Left renal pelvis (tissue), 4 donors: ENCODE measurements at places on chromosomes 4 and X. TPM values are rescaled to one million over a fixed set of nuclear protein-coding genes. Genes with fewer than 3 reads are reported as not detected.

The HMX1 gene
- polyA plus RNA-seq, result not detected

- DNase-seq, result no peak
These were observed 258.2 kb upstream of the CXorf51A start for GRCh38 chrX:147072747-147073146.

The GJB1 gene
- polyA plus RNA-seq, result 0.96 TPM

DNA sequence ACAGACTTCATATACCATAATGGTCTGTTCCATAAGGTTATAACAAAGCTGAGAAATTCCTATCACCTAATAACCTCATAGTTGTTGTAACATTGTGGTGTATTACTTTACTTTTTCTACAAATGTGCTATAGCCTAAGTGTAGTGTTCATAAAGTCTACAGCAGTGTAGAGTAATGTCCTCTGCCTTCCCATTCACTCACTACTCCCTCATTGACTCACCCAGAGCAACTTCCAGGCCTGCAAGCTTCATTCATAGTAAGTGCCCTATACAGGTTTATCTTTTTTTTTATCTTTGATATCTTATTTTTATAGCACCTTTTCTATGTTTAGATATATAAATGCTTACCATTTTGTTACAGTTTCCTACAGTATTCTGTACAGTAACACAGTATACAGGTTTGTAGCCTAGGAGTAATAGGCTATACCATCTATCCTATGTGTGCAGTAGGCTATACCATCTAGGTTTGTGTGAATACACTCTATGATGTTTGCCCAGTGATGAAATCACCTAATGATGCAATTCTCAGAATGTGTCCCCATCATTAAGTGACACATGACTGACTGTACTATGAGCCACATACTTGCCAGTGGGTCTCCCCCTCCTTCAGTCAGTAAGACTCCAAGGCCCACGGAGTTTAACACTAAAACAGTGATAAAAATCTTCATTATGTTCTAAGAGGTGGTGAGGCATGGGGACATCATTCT is 299.9 kb downstream of the UNC5C start:
- DNase-seq, result no peak

The HSFX2 gene
- not detected for polyA plus RNA-seq

DNA sequence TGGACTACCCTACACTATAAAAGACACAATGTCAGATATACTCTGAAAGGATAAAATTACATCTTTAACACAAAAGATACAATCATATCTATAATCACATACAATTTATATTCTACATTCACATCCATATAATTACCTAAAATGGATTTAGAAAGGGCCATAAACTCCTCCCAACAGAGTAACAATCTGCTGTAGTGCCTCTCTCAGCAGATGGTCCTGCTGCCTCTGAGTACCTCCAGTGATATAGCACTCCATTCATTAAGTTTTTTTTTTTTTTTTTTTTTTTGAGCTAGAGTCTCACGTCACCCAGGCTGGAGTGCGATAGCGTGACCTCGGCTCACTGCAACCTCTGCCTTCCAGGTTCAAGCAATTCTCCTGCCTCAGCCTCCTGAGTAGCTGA is 7.4 kb downstream of the ANKRD37 start:
- DNase-seq, result no peak

The EREG gene
- polyA plus RNA-seq, result 0.24 TPM

- DNase-seq, result no peak
These were observed 47.3 kb downstream of the PPP3CA start for GRCh38 chr4:101299899-101300540.

The RAB39B gene
- 3.6 TPM for polyA plus RNA-seq

DNA sequence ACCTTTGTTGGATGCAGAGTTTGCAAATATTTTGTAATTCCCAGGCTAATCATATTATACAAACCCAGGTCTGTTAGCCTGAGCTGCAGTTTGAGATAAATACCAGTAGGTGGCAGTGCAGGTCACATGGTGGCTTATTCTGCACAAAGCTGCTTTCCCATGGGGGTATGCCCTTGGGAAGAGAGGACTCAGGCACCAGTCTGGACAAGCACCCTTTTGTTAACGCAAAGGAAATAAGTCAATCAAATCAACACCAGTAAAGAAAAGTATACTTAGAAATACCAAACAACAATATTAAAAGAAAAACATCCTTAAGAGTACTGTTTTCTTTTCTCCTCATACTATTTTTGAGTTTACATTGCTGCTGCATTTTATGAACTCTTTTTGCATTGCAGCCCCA is 389.0 kb upstream of the ZFP42 start:
- peak; percentile 18 for DNase-seq

DNA sequence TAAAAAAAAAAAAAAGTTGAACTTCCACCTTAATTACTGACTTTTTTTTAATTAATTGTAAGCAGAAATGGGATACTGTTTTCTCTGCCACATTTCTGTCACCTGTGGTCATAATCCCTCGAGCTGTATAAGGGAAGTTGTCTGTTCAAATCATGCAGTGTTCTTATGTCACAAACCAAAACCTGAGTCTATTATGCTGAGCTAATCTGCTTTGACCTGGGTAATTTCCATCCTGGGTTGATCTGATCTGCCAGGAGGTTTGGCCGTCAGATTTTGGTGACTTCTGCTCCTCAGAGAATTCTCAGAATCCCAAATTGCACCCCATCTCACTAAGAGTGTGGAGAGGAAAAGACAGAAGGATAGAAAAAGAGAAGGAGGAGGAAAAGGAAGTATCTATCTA is 683.1 kb downstream of the KCTD8 start:
- no peak for DNase-seq

The POU4F2 gene
- not detected for polyA plus RNA-seq

The FRMD7 gene
- polyA plus RNA-seq, result 0.20 TPM

DNA sequence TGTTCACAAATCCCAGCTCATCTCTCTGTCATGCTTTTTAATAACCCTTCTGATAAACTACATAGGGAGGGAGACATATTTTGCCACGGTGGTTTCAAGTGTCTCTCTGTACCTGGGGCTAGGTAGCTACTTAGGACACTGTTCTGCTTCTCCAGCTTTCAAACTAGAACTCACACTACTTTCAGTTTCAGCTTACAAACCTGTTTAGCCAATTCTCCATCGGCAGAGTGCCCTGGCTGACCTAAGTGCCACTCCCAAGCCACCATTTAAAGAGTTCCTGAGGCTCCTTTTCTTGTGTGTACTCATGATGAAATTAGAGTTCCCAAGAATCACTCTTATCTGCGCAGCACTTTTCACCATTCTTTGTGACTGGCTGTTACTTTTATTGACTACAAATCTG is 899.2 kb downstream of the FAT4 start:
- no peak for DNase-seq

- DNase-seq, result no peak
These were observed 83.7 kb upstream of the F9 start for GRCh38 chrX:139446832-139447231.

DNA sequence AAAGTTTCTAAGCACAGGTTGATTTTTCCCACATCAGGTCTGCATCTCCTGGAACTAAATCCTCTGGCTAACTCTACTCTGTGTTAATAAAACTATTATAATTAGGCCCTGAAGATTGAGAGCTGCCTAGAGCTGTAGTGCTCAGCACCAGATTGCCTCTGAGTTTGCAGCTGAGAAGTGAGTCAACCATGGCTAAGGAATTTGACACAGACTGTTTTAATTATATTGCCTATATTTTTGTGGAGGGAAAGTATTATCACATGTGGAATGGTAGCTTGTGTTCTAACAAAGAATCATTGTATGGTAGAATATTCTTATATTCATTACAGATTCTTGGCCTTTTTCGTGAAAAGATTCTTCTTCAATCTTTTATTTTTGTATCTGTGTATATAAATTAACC is 1907.6 kb upstream of the TENM3 start:
- no peak for DNase-seq
